ENCODE measurements at places on chromosomes 6 and 20.

- no peak for DNase-seq
Measured at GRCh38 chr6:63663147-63663955, 27.7 kb downstream of the PHF3 start.

GRCh38 chr6:48134246-48134645 is 23.2 kb upstream of the PTCHD4 start:
- no peak for DNase-seq

DNA sequence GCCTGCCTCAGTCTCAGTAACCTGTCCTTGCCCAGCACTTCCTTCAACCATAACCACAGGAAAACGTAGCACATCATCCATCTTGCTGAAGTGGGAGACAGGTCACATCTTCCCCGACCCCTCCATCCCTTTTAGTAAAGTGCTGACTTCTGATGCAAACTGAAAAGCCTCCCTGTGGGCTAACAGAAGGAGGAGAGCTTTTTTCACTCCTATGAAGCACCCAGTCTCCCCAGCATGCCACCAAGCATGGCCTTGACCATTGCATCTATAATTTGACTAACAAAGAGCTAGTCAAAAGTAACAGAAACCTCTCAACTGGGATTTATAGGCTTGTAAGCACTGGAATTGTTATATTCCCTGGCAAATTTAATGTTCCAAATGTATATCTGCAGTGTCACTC is 288.9 kb upstream of the IRAK1BP1 start:
- DNase-seq = no peak

DNA sequence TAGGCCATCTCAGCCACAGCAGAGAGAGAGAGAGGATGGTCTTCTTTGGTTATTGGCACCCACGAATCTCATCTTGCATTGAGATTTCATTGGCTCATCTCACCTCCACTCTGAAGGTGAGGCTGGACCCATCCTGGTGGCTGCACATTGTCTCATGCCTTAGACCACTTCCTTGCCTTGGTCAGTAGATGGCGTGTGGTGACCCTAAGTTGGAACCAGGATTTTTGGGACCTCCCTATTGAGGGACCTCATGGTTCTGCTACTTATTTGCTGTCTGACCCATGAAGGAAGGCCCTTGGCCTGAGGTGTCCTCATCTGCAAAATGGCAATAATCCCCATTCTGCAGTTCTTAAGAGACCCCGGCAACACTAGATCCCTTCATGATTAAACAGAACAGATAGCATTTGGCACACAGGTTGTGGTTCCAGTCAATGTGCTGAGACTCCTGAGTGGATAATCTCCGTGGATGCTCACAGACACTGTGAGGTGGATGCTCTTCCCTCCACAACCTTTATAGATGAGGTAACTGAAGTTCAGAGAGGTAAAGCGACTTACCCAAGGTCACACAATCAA is 21.5 kb upstream of the AAR2 start:
- no peak for DNase-seq
